ENCODE measurements at places on chromosomes 1 and 21. TPM values are rescaled to one million over a fixed set of nuclear protein-coding genes. Genes with fewer than 3 reads are reported as not detected.

The AIM2 gene
- total RNA-seq, result 1.5 TPM

The SHISA4 gene
- 9.8 TPM for total RNA-seq

The SOD1 gene
- total RNA-seq, result 202 TPM

DNA sequence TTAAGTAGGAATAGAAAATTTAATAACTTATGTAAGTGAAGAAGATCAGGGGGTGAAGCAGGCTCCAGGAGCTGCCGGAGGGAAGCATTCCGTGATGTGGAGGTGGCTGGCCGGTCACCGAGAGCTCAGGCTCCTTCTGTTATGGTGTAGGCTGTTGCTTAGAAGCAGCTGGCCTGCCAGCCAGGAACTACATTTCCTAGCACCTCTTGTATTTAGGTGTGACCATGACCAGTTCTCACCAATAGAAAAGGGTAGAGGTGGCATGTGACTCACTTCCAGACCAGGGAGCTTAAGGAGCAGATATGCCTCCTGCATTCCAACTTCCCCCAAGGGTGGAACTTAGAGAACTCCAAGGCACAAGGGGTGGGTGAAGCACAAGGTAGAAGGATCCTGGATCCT, 120.7 kb downstream of the ACTL8 start:
- peak; percentile 74 for DNase-seq
- H3K4me1 ChIP-seq, result peaks cover 33% of the 10 kb centered on the region
- H3K27ac ChIP-seq, result peak overlapping the region; percentile 73
- no peak overlapping the region for H3K4me3 ChIP-seq

GRCh38 chr1:21911205-21912001, 25.7 kb downstream of the HSPG2 start:
- H3K36me3 ChIP-seq, result no peaks in the 10 kb centered on the region
- H3K27ac ChIP-seq, result no peak overlapping the region
- H3K4me3 ChIP-seq, result no peak overlapping the region
- H3K27me3 ChIP-seq, result no peaks in the 10 kb centered on the region
- H3K4me1 ChIP-seq, result peaks cover 32% of the 10 kb centered on the region

- H3K4me3 ChIP-seq, result no peak overlapping the region
- no peak overlapping the region for H3K27ac ChIP-seq
- no peaks in the 10 kb centered on the region for H3K27me3 ChIP-seq
- no peaks in the 10 kb centered on the region for H3K36me3 ChIP-seq
Measured at GRCh38 chr1:189125694-189126093, 1352.0 kb downstream of the BRINP3 start.

- H3K27ac ChIP-seq, result peak overlapping the region; percentile 77
- H3K27me3 ChIP-seq, result no peaks in the 10 kb centered on the region
- peaks cover 31% of the 10 kb centered on the region for H3K4me1 ChIP-seq
- no peak for DNase-seq
- no peak overlapping the region for H3K4me3 ChIP-seq
- H3K36me3 ChIP-seq, result no peaks in the 10 kb centered on the region
Measured at GRCh38 chr1:230172016-230172537, 105.0 kb downstream of the GALNT2 start.

DNA sequence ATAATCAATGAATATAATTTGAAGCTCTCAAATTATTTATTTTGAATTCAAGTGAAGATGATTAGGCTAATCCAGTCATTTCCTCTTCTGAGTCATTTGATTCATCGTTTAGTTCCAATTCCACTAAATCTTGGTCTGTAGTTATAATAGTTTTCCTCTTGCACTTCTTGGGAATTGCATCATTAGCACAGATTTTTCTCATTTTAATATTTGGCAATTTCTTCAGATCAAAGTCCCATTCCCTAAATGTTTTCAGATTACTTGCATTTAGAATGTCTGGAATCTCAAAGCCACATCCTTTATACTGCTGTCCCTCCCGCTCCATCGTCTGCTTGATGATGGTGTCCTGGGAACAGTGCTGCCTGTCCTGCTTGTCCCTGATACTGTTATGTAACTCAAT, 43.5 kb downstream of the MAST2 start:
- H3K36me3 ChIP-seq, result no peaks in the 10 kb centered on the region
- H3K4me3 ChIP-seq, result no peak overlapping the region
- peak; percentile 69 for DNase-seq
- H3K4me1 ChIP-seq, result no peaks in the 10 kb centered on the region

GRCh38 chr1:85259912-85260274, 431 bp upstream of the C1orf52 start:
- H3K27me3 ChIP-seq, result no peaks in the 10 kb centered on the region
- H3K4me1 ChIP-seq, result peaks cover 24% of the 10 kb centered on the region
- H3K36me3 ChIP-seq, result peaks cover 13% of the 10 kb centered on the region
- peak; percentile 52 for DNase-seq

GRCh38 chr1:36116901-36117300, 8.1 kb downstream of the COL8A2 start:
- peaks cover 30% of the 10 kb centered on the region for H3K4me1 ChIP-seq
- DNase-seq, result no peak
- no peak overlapping the region for H3K4me3 ChIP-seq
- no peak overlapping the region for H3K27ac ChIP-seq

GRCh38 chr1:226609836-226610455, 61.4 kb downstream of the STUM start:
- no peaks in the 10 kb centered on the region for H3K36me3 ChIP-seq
- peaks cover 3% of the 10 kb centered on the region for H3K27me3 ChIP-seq
- H3K4me3 ChIP-seq, result no peak overlapping the region
- DNase-seq, result no peak

DNA sequence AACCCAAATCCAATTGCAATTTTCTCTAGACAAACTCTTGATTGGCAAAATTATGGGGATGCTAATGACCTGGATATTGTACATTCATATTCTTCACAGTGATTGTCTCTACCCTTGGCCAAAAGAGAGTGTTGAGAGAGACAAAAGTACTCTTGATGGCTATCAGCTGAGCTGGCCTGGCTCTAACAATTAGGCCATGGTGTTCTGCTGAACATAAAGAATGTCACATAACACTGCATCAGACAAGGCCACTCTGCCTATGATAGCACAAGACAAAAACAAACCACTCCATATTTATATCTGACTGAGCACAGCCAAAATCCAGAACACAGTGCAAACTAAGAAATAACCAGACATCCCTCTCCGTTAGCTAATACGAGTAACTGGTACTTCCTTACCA, 101.7 kb downstream of the ADAMTS1 start:
- H3K4me3 ChIP-seq, result no peak overlapping the region
- H3K36me3 ChIP-seq, result no peaks in the 10 kb centered on the region
- no peak for DNase-seq
- no peaks in the 10 kb centered on the region for H3K4me1 ChIP-seq

DNA sequence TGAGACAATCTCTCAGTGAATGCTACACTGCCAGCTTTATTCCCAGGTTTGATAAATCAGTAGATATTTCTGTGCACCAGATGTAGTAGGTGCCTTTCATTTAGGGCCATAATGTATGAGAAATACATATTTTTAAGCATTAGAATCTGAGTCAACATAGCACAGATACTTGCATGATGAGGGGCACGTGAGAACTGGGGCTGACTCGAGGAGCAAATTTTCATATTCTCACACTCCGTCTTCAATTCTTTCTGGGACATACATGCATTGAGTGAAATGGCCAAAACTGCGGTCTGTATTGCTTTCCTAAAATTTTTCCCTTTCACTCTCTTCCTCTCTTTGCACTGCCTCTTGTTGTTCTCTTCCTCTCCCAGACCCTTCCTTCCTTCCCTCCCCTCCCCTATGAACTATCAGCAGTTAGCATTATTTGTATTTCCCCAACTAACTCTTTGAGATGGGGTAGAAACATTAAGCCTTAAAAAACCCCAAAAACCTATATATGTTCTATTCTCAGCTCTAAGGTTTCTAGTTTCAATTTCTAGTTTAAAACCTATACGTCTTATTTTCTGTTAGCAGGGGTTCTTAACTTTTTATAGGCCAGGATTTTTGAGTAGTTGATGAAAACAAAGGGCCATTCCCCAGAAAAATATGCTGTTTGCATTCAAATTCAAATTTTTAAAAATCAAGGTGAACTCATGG, 289.1 kb downstream of the PTBP2 start:
- DNase-seq, result no peak
- no peak overlapping the region for H3K4me3 ChIP-seq
- no peak overlapping the region for H3K27ac ChIP-seq
- H3K27me3 ChIP-seq, result no peaks in the 10 kb centered on the region

- DNase-seq, result no peak
- no peak overlapping the region for H3K27ac ChIP-seq
- H3K4me3 ChIP-seq, result no peak overlapping the region
Measured at GRCh38 chr1:65360648-65361047, 51.3 kb downstream of the DNAJC6 start.

Data from astrocyte (in vitro differentiated cells and primary cell).